Fibroblast of skin of left quadriceps (primary cell): ENCODE measurements at places on chromosomes 6 and 20.

DNA sequence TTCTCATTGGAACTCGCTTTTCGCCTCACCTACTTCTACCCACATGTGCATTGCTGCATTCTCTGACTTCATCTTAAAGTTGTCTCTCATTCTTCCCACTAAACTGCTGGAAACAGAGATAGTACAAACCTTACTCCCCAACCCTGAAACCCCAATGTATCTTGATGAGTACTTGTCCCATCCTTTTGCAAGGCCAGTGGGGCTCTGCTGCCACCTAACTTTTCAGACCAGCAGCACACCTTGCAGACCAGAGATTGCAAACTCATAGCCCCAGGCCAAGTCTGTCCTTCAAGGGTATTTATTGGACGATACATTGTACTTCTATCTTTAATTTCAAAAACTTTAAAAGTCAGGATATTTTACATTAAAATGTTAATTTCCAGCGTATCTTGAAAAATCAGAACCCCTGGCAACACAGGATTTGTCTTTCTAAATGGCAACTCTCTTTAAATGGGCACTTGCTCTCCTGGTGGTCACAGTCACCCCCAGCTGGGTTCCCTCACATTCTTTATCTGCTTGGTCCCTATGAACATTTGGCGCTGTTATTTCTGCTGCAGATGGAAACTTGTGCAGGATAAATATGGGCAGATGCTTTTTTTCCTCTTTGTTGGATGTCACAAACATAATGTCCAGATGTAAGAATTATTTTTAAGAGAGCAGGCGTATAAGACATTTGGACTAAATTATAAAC, 83.9 kb downstream of the SOD2 start:
- DNase-seq, result no peak

DNA sequence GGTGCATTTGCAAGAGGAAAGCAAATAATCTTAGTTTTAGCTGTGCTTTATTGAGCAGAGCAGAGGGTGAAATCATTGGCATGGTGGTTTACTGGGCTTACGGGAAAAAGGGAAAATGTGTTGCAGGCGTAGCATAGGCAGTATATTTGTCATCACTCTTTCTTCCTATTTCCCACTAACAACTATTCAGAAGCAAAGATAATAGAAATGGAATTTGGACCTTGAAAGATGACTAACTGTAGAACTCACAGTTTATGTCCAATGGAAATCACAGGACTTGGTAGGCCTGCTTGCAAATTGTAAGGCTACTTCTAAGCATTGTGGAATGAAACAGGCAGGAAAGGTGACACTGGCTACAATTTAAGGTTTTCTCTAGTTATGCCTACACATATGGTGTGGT, 611.9 kb upstream of the MAN1A1 start:
- peak; percentile 13 for DNase-seq

DNA sequence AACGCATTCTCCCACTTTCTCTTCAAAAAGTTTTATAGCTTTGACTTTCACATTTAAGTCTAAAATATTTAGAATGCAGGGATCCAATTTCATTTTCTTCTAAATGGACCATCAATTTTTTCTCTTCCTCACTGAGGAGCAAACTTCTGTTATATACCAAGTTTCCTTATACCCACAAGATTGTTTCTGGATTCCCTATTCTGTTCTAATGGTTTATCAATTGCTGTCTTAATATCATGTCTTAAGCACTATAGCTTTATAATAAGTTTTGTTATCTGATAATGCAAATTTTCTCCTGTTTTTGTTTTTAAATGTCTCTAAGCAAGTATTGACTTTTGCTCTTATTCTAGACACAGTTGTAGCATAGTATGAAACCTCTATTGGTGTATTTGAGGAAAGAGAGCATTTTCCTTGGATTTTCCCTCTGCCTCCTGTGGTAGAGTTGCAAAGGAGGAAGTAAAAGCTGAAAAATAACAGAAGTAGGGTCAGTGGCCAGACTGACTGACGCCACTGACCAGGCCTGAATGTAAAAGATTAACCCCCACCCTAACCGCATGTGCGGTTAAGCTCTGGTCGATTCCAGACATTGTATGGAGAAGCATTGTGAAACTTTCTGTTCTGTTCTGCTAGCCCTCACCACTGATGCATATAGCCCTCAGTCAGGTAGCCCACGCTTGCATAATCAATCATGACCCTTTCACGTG, 40.3 kb downstream of the GPX5 start:
- DNase-seq, result no peak

GRCh38 chr6:47248446-47248845, 61.3 kb downstream of the TNFRSF21 start:
- DNase-seq, result no peak

DNA sequence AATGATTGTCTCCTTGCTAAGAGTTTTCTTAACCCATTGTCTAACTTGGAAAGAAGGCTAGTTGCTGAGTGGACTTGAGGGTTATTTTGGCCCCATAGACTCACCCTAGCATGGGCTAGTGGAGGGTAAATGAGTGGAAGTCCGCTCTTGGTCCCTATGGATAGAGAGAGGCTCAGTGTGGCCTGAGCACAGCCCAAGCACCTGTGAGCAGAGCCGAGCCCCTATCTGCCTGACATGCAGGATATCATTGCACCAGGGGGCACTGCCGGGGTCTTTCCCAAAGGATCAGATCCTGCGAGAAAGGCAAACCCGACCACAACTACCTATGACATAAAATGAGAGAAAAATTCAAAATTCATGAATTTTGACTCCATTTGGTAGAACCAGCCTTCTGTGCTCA, 70.6 kb upstream of the GGTLC1 start:
- DNase-seq, result no peak

- no peak for DNase-seq
These were observed 429.3 kb upstream of the SULF2 start for GRCh38 chr20:48214601-48215000.

- DNase-seq, result no peak
These were observed 573.9 kb downstream of the RFPL4B start for GRCh38 chr6:112920994-112921393.

DNA sequence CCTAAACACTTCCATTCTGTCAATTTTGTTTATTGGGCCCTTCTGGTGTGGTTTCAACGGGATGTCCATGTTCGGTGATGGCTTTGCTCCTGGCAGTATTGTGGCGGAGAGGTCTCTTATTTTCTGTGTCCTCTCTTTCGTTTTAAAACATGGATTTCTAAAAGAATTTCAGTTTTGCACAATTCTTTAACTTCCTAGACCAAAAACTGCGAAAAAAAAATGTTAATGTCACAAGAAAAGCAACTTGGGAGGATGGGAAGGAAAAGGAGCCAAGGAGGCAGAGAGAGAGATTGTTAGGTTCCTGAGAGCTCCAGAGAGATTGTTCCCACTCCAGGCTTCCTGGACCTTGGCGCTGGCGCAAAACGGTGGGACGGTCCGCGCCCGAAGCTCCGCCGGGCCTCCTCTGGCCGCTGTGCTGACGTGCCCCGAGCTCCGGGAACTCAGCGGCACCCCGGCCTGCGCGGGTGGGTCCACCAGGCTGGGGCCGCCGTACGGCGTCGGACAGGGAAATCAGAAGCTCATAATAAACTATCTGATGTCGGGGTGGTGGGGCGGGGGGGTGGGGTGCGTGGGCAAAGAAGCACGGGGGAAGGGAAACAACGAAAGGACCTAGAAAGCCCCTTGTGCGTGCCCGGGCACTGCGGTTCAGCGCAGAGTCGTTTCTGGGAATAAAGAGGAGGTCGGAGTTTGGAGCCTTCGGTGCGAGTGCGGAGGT, 951 bp upstream of the OLIG3 start:
- DNase-seq, result no peak

DNA sequence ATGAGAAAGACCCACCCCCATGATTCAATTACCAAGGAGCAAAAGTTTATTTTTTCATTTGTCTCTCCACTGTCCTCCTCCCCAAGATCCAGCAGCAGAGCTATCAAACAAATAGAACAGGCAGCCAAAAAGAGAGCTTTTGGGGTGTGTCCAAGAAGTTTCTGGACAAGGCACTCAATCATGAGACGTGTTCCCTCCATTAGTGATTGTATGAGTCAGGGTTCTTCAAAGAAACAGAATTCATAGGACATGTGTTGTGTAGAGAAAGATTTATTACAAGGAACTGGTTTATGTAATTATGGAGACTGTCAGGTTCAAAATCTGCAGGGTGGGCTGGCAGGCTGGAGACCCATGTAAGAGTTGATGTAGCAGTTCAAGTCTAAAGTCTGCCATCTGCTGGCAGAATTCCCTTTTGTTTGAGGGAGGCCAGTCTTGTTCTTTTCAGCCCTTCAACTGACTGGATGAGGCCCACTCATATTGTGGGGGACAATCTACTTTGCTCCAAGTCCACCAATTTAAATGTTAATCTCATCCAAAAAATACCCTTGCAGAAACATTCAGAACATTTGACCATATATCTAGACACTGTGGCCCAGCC, 248.1 kb upstream of the OPRM1 start:
- no peak for DNase-seq

- DNase-seq, result no peak
These were observed 372.1 kb upstream of the CNR1 start for GRCh38 chr6:88538130-88538706.

GRCh38 chr6:11412011-11412424, 125.5 kb upstream of the TMEM170B start:
- peak; percentile 67 for DNase-seq

GRCh38 chr6:137715589-137716045, 151.4 kb upstream of the TNFAIP3 start:
- DNase-seq, result no peak

GRCh38 chr6:150093397-150093796, 24.5 kb upstream of the ULBP3 start:
- no peak for DNase-seq

- no peak for DNase-seq
These were observed 669.3 kb upstream of the GJE1 start for GRCh38 chr6:141463237-141463977.

GRCh38 chr6:20877008-20877937, 343.0 kb downstream of the CDKAL1 start:
- peak; percentile 65 for DNase-seq

DNA sequence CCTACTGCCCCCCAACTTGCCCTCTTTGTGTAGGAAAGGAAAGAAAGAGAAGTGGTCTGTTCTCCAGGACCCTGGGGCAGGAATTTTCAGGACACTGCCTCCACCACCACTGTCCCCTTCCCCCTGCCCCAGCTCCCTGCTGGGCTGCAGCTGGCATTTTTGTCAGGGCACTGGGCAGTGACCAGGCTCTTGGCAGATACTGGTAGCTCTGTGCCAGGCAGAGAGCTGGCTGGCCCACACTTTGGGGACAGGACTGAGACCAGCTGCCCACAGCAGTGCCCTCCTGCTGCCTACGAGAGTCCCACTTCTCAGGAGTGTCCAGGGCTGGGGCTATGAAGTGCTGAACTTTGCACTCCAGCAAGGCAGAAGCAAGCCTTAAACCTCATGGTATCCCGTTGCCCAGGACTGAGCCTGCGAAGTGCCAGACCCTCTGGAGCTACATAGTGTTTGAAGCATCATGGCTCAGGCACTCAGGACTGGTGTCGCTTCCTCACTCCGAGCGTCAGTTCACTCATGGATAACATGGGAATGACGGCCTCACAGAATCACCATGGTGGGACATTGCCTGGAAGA, 19.3 kb downstream of the SLC13A3 start:
- no peak for DNase-seq
